Activated CD4-positive, alpha-beta T cell treated with anti-CD3 and anti-CD28 coated beads, Interleukin-2, amount 10 ng/mL, durations not matched to agents 7 days and 5 days (primary cell): ENCODE measurements at places on chromosomes 3 and 15. TPM values are rescaled to one million over a fixed set of nuclear protein-coding genes. Genes with fewer than 3 reads are reported as not detected.

- no peaks in the 10 kb centered on the region for H3K4me1 ChIP-seq
- DNase-seq, result no peak
- H3K27me3 ChIP-seq, result peaks cover 7% of the 10 kb centered on the region
- no peak overlapping the region for H3K27ac ChIP-seq
- H3K4me3 ChIP-seq, result no peak overlapping the region
- no peaks in the 10 kb centered on the region for H3K36me3 ChIP-seq
These were observed 33.1 kb downstream of the PTX3 start for GRCh38 chr3:157469561-157470294.

DNA sequence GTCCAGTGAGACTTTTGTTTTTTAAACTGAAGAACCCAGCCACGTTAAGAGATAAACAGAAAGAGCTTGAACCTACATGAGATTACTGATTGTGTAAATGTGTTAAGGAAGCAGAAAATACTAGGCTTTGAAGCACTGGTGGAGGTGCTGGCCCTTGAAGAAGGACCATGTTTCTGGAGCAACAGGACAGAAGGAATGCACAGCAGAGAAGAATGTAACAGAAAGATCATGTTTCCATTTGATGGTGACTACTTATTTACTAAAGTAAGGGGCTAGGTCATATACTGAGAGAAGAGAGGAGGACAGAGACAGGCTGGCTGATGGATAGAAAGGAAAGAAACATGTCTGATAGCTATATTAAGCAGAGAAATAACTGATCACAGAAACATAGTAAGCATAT, 88.8 kb downstream of the CLASP2 start:
- no peak for DNase-seq
- H3K27me3 ChIP-seq, result no peaks in the 10 kb centered on the region
- H3K27ac ChIP-seq, result no peak overlapping the region
- H3K4me1 ChIP-seq, result no peaks in the 10 kb centered on the region

DNA sequence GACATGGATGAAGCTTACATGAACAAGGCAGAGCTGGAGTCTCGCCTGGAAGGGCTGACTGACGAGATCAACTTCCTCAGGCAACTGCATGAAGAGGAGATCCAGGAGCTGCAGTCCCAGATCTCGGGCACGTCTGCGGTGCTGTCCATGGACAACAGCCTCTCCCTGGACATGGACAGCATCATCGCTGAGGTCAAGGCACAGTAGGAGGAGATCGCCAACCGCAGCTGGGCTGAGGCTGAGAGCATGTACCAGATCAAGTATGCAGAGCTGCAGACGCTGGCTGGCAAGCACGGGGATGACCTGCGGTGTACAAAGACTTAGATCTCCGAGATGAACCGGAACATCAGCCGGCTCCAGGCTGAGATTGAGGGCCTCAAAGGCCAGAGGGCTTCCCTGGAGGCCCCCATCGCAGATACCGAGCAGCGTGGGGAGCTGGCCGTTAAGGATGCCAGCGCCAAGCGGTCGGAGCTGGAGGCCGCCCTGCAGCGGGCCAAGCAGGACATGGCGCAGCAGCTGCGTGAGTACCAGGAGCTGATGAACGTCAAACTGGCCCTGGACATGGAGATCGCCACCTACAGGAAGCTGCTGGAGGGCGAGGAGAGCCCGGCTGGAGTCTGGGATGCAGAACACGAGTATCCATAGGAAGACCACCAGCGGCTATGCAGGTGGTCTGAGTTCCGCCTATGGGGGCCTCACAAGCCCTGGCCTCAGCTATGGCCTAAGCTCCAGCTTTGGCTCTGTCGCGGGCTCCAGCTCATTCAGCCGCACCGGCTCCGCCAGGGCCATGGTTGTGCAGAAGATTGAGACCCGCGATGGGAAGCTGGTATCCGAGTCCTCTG, 77.6 kb downstream of the CLDN11 start:
- peaks cover 4% of the 10 kb centered on the region for H3K27me3 ChIP-seq
- no peaks in the 10 kb centered on the region for H3K36me3 ChIP-seq
- no peaks in the 10 kb centered on the region for H3K4me1 ChIP-seq
- no peak for DNase-seq
- no peak overlapping the region for H3K4me3 ChIP-seq

Gene C15orf62
- total RNA-seq, result 1.3 TPM

Gene CHRFAM7A
- not detected for total RNA-seq
